ENCODE measurements at places on chromosomes 5 and 9.

- DNase-seq, result peak; percentile 59
These were observed 16.8 kb downstream of the SERINC5 start for GRCh38 chr5:80238778-80239679.

DNA sequence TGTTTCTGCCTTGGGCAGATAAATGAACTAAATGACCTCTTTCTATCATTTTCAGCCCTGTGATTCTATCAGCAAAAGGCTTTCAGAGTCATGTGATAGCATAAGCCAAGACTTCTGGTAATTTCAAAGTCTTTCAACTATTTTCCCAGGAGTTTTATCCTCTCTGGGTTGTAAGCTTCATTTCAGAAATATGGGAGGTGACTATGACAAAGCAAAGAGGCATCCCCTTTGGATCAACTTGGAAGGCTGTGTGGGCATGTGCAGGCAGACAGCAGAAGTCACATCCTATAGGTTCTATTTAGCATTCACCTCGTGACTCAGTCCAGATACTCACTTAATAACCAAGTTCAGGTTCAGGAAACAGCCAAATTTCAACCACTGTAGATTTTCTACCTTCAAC lies 149.0 kb upstream of the FST start:
- no peak for DNase-seq

DNA sequence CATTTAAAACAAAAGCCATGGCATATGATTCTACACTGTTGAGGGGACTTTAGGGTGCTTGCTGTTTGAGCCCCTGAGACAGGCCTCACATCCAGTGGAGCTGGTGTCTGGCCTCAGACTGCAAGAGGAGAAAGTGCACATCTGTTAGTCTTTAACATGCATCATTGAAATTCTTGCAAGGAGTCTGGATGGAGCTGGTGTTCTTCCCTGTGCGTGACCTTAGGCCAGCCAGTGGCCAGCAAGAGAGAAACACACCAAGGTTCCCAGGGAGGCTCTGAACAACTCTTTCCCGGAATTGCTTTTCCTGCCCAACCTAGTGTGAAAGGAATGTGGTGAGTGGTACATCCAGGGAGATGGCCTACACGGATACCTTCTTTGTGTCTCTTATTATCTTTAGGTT lies 282.8 kb upstream of the TNC start:
- no peak for DNase-seq

GRCh38 chr5:20166456-20166855 lies 178.5 kb upstream of the CDH18 start:
- no peak for DNase-seq

DNA sequence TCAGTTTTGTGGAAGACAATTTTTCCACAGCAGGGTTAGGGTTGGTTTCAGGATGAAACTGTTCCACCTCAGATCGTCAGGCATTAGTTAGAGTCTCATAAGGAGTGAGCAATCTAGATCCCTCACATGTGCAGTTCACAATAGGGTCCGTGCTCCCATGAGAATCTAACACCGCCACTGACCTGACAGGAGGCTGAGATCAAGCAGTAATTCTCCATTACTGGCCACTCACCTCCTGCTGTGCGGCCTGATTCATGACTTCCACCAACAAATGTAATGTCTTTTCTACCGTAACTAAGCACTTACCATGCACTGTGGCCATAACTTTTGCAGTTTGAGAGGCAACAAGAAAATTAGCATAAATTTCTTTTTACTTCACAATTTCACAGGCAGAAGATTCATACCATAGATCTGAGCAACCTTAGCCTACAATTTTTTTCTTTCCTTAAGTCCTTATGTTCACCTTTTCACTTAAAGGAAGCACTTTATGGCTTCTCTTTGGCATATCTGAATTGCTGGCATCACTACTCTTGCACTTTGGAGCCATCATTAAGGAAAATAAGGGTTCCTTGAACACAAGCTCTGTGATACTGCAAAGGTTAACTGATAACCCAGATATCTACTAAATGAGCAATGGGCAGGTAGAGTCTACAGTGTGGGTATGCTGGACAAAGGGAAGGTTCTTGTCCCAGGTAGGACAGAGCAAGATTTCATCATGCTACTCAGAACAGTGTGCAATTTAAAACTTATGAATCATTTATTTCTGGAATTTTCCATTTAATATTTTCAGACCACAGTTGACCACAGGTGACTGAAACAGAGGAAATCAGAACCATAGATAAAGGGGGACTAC lies 83.0 kb upstream of the IFNK start:
- DNase-seq, result no peak

- DNase-seq, result no peak
These were observed 628 bp downstream of the SYNPO start for GRCh38 chr5:150641006-150641570.

DNA sequence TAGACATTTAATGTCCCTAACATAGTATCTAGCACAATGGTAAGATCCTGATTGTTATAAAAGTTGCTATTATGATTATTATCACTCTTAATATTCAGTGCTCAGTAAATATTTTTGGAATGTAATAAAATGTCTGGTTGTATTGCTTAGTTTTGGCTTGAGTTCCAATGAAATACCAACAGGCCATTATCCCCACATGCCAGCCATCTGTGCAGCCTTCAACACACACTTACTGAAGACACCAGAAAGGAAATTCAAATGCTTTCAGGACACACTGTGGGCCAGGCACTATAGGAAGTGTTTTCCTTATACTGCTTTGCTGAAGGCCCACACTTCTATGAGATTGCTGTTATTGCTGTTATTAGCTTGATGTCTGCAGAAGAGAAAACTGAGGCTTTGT lies 157.5 kb downstream of the TRIM32 start:
- no peak for DNase-seq

DNA sequence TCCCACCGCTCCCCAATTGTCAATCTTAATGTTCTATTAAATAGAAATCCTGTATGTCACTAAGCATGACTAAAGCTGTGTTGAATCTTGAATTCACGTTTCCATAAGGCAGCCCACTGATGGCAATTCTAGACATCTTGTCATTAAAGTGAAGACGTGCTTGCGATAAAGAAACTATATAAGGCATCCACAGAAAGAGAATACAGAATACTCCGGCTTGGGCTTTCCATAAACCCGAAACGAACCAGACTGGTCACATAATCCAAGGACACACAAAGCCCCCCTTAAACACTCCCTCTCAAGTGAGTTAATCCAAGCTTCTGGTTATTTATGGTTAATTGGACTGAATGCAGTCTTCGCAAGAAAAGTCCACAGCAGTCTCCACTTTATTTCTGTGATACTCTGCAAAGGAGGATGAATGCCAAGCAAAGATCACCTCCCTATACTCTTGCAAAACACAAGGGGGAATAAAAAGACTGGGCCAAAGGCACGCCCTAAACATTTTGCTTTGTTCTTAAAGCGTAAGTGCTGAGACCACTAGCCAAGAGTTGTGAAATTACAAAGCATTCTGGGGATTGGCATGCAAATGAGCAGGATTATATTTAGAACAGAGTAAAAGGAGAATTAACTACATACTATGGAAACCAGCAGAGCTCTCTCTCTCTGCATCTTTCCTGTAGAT lies 54.7 kb downstream of the DPYSL3 start:
- peak; percentile 14 for DNase-seq

Data from suppressor macrophage (primary cell).